ENCODE measurements at places on chromosomes 1 and 21. TPM values are rescaled to one million over a fixed set of nuclear protein-coding genes. Genes with fewer than 3 reads are reported as not detected.

DNA sequence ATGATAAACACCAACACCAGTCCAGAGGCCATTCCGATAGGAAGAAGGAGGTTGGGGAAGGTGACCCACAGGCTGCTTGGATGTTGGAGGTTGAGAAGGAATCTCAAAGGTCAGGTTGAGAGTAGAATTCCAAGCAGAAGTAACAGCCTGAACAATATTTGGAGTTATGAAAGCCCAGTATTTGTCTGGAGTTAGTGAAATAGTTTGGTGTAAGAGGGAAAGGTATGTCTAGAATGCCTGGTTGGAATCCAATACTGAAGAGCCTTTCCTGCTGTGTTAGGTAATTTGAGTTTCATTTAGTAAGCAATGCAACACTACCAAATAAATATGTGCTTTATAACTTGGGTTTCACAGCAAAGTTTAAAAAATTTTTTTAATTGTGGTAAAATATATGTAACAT lies 70.5 kb upstream of the MCOLN3 start:
- no peak for DNase-seq

GRCh38 chr1:21663248-21663950 lies 5.8 kb downstream of the RAP1GAP start:
- DNase-seq: peak; percentile 19

The CR2 gene
- not detected for total RNA-seq

DNA sequence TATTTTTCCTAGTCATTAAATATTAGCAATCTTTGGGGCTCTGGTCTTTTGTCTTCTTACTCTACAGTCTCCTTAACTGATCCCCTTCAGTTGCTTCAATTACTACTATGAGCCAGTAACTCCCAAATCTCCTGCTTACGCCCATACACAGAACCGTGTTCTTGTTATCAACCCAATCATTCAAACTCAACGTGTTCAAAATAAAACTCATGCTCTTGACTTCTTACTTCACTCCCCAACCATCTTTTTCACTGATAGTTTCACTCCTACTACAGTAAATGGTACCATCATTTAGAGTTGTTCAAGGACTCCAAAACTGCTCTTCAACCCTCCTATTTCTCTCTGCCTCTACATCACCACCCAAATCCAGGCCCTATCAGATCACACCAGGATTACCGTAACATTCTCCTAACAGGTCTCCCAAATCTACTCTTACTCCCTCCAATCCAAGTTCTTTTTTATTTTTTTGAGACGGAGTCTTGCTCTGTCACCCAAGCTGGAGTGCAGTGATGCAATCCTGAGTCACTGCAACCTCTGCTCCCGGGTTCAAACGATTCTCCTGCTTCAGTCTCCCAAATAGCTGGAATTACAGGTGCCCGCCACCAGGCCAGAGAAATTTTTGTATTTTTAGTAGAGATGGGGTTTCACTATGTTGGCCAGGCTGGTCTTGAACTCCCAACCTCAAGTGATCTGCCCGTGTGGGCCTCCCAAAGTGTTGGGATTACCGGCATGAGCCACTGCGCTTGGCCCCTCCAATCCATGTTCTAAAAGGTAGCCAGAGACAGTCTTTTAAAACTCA lies 3.0 kb downstream of the YARS1 start:
- DNase-seq: no peak

DNA sequence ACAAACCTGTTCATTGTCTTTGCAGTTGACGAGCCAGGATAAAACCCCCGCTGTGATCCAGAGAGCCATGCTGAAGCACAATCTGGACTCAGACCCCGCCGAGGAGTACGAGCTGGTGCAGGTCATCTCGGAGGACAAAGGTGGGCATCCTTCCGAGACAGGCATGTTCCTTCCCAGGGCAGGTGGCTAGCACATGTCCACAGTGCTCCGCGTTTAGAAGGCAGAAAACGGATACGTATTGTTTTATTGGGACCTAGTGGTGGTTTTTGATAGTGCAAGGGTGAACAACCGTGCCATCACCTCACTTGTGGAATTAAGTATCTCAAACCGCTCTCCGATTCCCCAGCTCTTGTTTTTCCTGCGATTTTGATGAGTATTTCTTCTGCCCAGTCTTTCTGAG lies 115.3 kb downstream of the COLGALT2 start:
- DNase-seq: no peak

The FAM151A gene
- 0.80 TPM for total RNA-seq

The KCNQ4 gene
- 1.5 TPM for total RNA-seq

- DNase-seq: no peak
These were observed 175.0 kb downstream of the FOXD2 start for GRCh38 chr1:47612819-47613218.

GRCh38 chr1:226432586-226433340 lies 24.9 kb upstream of the PARP1 start:
- no peak for DNase-seq

- no peak for DNase-seq
These were observed 19.1 kb downstream of the GALNT2 start for GRCh38 chr1:230086151-230086550.

DNA sequence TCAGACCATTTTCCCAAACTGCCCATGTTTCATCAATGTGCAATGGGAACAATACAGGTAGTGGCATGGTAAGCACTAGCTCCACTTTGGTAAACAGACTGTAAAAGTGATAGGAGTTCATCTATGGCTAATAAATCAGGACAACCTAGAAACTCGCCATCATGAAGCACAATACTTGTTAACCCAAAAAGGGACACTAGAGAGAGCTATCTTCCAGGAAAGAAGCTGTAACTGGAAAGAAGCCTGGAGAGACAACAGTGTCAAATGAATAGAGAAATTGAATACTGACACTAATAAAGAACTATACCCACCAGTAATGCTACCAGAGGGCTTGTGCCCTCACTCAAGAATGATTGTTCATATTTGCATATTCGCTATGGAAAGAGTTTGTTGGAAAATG lies 164.7 kb upstream of the RGS18 start:
- DNase-seq: no peak

- DNase-seq: peak; percentile 30
These were observed 62.7 kb upstream of the IPO9 start for GRCh38 chr1:201766131-201766866.

The F3 gene
- 50.8 TPM for total RNA-seq

The CLCA1 gene
- total RNA-seq: 0.05 TPM

DNA sequence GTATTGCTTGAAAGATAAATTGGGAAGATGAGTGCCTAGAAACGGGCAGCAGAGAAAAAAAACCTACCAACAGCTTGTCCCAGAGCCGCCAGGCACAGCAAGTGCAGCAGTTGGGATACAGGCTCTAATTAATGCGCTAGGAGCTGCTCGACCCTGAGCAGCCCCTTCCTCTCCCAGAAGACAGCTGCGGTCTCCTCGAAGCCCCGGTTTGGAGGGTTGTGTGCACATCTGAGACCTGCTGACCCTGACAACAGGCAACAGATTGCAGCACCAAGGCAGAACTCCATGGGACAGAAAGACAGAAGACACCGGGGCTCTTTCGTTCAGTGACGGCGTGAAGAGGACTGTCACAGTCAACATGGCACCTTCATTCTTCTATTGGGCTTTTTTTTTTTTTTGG lies 101.4 kb downstream of the TSEN15 start:
- DNase-seq: no peak

DNA sequence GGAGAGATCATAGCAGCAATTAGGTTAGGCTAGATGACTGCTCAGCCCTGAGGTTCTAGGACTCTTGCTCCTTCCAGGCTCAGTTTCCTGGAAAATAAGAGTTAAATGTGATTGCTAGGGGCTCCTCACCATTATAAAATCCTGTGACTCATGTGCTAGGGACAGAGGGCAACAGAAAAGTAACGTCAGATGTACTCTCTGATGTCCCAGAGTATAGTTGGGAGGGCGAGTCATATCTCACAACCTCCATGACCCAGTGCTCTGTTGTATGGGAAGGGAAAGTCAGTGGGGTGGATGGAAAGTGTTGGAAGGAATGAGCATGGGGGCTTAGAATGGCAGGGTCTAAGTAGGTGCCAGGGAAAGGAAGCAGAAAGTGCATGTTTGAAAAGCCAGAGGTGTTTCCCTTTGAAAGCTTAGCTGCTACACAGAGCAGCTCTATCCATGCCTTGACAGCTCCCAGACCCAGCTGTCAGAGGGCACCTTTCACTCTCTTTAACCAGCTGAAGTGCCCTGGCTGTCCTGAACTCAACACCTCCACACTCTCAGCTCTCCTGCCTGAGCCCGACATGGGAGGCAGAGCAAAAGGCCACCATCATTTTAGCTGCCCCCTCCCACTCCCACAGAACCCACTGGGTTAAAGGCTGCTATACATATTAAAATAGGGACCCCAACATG lies 11.6 kb downstream of the GJA5 start:
- peak; percentile 37 for DNase-seq

DNA sequence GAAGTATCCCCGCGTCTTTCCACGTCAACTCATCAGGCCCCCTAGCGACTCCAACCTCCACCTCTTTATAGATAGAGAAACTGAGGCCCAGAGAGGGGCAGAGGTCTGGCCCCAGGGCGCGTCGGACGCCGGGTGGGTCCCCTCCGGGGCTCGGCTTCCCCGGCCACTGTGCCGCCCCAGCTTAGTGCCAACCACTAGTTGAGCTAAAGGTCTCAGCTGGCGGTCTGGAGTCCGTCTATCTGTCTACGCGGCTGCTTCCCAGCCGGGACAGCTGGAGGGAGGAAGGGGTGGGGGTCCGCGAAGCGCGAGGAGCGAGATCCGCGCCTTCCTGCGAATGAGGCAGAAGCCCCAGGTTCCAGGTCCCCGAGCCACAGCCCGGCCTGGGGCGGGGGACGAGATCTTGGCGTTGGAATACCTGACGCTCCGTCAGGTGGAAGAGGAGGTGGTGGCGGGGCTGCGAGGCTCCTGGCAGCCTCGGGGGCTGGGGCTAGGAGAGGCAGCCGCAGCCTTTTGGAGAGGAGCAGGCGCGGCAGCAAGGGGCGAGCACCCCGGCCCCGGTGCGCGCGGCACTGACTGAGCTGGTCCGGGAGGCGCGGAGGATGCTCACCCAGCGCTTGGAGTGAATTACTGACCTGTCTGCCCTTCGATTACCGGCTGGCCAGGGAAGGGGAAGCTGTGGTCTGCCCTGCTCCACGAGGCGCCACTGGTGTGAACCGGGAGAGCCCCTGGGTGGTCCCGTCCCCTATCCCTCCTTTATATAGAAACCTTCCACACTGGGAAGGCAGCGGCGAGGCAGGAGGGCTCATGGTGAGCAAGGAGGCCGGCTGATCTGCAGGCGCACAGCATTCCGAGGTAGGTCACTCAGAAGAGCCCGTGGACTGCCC lies 937 bp downstream of the PODN start:
- peak; percentile 12 for DNase-seq

DNA sequence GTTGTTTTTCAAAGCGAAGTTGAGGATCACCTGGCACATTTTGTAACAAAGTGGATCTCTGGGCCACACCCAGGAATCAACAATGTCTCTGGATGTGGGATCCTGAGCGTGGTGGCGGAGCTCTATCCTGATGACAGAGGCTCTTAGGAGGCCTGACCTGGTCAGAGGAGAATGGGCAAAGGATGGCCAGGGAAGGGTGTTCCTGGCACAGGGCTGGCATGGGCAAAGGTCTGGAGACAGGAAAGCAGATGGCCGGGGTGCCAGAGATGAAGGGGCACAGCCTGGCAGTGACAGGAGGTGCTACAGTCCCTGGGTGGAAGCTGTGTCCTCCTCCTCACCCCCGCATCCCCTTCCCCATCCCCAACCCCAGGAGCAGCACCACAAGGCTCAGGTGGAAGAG lies 20.0 kb upstream of the MFN2 start:
- DNase-seq: no peak

DNA sequence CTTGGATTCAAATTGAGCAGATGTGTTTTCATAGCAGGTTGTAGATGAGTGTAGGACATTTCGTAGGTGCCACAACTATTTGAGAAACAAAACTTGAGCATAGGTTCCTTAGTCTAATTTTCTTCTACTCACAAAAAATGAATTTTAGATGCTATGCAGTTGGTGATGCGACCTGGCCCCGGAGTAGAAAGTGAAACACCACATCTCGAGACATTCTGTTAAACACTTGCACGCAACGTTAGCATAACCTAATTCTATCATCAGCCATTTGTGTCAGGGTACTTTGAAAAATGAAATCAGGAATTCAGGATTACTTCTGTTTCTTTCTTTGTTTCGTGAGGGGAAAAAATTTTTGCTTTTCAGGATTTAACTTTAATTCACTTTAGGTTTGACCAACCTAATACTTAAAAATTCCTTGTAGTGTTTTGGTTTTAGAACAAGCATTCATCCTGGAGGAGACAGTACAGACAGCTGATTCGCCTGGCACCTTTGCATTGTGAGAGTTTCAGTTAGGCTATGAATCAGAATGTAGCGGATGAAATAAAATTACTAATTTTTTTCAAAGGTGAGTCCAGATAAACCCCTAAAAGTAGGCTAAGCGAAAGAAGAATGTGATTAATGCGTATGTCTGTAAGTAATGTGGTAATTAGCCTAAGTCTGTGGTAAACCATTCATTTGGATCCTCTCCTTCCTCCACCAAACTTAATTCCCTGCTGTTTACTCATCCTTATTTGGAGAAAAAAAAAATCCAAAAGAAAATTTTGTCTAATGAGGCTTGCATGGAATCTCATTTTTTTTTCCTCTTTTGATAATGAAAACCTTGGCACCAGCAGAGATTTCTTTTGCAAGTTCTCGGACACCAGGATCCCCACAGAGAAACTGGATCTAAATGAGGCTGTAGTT lies 44.9 kb downstream of the MAP3K21 start:
- DNase-seq: no peak

The APOBEC4 gene
- 0.11 TPM for total RNA-seq

DNA sequence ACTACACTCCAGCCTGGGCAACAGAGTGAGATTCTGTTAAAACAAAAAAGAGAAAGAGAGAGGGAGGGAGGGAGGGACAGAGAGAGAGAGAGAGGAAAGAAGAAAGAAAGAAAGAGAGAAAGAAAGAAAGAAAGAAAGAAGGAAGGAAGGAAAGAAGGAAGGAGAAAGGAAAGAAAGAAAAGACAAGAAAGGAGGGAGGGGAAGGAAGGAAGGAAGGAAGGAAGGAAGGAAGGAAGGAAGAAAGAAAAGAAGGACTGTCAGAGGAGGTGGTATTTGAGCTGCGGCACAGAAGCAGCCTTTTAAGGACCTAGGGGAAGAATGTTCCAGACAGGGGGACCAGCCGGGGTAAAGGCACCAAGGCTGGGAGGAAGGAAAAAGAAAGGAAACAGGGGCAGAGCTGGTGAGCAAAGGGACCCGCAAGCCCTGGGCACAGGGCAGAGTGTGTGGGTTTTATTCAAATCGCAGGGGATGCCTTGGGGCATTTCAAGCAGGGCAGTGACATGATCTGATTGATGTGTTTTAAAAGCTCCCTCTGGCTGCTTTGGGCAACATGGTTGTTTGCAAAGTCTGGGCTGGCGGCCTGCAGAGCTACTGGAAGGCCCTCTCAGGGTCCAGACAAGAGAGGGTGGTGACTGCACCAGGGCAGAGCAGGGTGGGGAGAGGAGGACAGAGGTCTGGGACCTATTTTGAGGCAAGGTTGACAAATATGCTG lies 176.9 kb upstream of the VAMP3 start:
- DNase-seq: no peak

The GREM2 gene
- total RNA-seq: not detected

GRCh38 chr1:48875552-48876329 lies 99.0 kb upstream of the BEND5 start:
- DNase-seq: no peak

GRCh38 chr21:34305605-34306604 lies 57.9 kb upstream of the KCNE2 start:
- no peak for DNase-seq

- no peak for DNase-seq
These were observed 931 bp downstream of the FUBP1 start for GRCh38 chr1:77977989-77978292.
